Stomach (tissue), 19 donors: ENCODE measurements at places on chromosomes 3 and 15. TPM values are rescaled to one million over a fixed set of nuclear protein-coding genes. Genes with fewer than 3 reads are reported as not detected.

MAP6D1 gene
- total RNA-seq, result not detected

SEMA3B gene
- 53.6 TPM for total RNA-seq

FEZF2 gene
- total RNA-seq, result not detected

NR2E3 gene
- not detected for total RNA-seq

ALG1L2 gene
- not detected for total RNA-seq

CD200R1 gene
- total RNA-seq, result 5.7 TPM

CNTN4 gene
- 97.0 TPM for total RNA-seq

CAMP gene
- not detected for total RNA-seq

LDHAL6B gene
- not detected for total RNA-seq

TMIE gene
- not detected for total RNA-seq

- no peak for DNase-seq
These were observed 192.9 kb upstream of the CADPS start for GRCh38 chr3:63067999-63068645.

DNA sequence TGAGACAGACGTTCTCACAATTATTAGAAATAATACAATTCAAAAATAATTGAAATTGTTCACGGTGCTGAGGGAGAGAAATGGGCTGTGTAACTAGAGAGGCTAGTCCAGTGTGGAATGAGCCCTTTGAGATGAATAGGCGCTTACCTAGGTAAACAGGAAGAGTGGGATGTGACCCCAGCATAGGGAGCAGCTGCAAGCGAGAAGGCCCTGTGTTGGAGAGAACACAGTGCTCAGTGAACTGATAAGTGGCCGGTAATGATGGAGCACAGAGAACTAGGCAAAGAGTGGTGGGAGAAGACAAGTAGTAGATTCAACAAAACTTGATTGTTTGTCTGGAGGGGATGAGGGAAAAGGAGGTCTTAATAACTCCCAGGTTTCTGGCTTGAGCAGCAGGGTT, 103.9 kb downstream of the HCN4 start:
- no peak for DNase-seq

DNA sequence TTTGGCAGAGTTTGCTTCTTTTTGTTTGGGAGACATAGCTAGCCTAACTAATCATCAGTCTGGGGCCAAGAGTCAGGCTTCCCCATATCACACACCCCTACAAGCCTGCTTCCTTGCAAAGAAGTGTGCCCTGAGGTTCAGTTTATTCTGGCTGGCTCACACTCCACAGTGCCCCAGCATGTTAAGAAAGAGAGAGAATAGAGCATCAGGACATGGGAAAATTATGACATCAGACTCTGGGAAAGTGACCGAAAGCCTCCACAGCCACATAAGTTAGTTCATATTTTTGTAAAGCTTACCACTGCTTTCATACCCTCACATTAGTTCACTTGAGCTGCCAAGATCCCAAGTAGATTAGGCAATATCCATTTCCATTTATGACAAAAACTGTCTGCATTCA, 63.0 kb upstream of the CFAP161 start:
- no peak for DNase-seq

DNA sequence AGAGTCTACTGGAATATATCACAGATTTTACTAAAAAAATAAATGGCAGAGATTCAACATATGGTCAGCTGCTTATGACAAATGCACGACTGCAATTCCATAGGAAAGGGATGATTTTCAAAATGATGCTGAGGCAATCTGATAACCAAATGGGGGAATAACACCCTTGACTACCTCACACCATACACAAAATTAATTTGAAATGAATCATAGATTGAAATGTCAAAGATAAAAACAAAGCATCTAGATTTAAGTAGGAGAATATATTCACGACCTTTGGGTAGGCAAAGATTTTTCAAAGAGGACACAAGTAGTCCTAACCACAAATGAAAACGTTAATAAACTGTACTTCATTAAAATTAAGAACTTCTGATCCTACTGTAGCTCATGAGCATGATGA, 11.2 kb downstream of the SENP7 start:
- no peak for DNase-seq

- DNase-seq, result no peak
These were observed 23.0 kb upstream of the SV2B start for GRCh38 chr15:91077029-91077428.
